Heart right ventricle (tissue), 16 donors: ENCODE measurements at places on chromosomes 5 and 9. TPM values are rescaled to one million over a fixed set of nuclear protein-coding genes. Genes with fewer than 3 reads are reported as not detected.

NELFB gene
- 38.2 TPM for total RNA-seq

F2RL1 gene
- 2.1 TPM for total RNA-seq

RICTOR gene
- total RNA-seq = 23.2 TPM

SV2C gene
- not detected for total RNA-seq

NDST1 gene
- total RNA-seq = 57.2 TPM

TICAM2 gene
- 1.8 TPM for total RNA-seq

ZDHHC12 gene
- total RNA-seq = 6.4 TPM

CDHR2 gene
- total RNA-seq = not detected

NTNG2 gene
- total RNA-seq = 2.4 TPM

GAS1 gene
- 15.6 TPM for total RNA-seq

GLDC gene
- not detected for total RNA-seq

PCDHA9 gene
- not detected for total RNA-seq

PIP5KL1 gene
- total RNA-seq = 0.45 TPM

DNA sequence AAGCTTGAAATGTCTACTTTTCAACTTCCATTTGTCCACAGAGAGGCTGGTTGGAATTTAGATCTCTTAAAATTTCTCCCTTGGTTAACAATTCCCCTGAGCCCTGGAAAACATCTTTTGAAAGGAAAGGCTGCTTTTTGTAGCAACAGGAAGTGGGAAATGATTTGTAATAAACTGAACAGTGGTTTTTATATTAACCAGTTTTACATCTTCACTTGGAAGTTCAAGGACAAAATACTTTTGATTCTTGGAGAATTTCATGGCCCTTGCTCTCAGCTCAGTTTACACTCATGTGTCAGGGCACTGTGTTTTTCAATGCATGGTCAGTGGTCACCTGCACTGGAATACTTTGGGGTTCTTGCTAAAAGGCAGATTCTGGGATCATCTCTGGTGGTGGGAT is 9.9 kb downstream of the MLANA start:
- no peak for DNase-seq

GRCh38 chr9:95910023-95910707 is 34.7 kb downstream of the ERCC6L2 start:
- no peak for DNase-seq

GRCh38 chr5:143985832-143986515 is 174.0 kb downstream of the HMHB1 start:
- DNase-seq = no peak

DNA sequence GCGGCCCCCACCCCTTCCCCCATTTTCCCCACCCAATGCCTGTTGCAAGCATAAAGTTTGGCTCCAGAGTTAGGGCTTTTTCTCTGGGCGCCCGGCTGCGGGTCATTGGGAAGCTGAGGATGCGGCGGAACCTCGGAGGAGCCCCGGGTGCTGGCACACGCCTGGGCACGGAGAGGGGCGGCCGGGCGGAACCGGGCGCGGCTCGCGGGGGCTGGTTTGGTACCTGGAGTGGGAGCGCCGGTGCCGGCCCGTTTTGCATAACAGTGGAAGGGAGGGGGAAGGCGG is 1.2 kb downstream of the PPARGC1B start:
- no peak for DNase-seq

DNA sequence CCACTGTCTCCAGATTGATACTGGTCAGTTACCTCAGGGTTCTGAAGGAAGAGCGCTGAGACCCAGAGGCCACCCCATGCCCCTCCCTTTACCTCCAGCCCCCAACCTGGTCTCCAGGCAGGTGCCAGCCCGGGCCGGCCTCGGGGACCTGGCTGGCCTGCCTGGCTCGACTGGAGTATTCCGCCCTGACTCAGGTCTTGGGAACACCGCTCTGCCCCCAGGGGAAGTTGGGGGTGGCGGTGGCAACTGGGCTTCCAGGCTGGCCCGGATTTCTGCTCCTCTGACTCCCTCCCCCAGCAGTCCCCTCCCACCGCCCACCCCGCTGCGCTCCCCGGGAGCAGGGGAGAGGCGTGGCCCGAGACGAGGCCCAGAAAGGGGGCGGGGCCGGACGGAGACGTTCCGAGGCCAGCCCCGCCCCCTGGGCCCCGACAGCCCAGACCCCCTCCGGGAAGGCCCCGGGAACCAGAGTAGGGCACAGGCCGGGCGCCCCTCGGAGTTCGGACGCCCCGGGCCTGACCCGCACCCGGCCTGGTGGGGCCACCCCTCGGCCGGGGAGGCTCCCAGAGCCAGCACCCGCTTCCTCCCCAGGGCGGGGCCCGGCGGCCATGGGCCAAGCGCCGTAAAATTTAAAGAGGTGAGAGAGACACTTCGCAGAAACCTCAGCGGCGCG is 82.5 kb upstream of the ZBTB43 start:
- peak; percentile 76 for DNase-seq

DNA sequence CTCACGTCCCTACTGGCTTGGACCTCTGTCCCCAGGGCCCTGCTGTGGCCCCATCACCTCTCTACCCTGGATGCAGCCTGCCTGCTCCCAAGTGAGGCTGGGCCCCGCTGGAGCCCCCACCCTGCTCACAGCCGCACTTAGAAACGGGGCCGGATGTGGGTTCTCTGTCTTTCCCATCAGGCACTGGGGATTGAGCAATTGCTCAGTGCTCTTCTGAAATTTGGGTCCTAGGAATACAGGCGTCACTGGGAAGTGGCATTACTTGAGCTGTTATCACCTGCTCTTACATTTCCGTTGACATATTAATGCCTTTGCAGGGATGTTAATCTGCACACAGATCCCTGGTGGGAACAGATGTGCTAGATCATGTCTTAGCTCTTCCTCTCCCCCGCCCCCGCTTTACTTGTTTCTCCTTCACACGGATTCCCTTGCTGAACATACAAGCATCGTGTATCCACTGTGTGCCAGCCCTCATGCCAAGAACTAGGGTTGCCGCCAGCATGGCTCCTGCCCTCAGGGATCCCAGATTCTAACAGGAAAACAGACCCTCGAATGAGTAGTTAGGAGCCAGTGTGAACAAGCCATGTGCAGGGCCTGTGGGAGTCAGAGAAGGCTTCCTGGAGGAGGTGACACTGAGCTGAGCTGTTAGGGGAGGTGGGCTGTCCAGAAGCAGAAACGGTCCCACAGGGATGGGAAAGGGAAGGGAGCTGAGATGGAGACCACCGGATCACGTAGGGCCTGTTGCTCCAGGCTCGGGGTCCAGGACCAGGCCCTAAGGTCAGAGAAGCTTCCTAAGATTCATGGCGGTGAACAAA is 65.1 kb downstream of the NEK6 start:
- DNase-seq = no peak

GRCh38 chr9:20980832-20981455 is 50.5 kb downstream of the HACD4 start:
- DNase-seq = no peak

GRCh38 chr9:112535811-112536210 is 49.2 kb downstream of the KIAA1958 start:
- no peak for DNase-seq

DNA sequence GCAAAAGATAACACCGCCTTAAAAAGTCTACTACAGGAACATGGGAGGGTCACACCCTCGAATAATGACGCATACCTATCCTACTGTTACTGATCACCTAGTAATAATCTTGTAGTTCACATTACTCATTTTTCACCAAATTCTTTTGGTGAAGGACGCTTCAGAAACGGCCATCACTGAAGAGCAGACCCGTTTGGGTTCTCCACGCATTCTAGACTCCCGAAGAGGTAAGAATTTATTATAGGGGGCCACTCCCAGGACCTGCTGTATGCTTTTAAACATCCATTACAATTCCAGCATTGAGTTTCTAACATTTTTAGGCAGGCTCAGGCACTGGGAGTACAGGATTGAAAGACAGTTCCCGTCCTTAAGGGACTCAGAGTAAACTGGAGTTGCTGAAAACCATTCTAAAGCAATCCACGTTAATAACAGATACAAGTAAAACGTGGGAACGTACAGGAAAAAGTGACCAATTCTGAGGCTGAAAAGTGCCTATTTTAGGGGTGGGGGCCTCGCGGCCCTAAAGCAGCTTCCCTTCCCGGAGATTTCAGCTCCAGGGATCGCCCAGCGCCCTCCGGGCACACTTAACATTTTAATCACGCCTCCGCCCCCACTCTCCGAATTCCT is at the start of gene FER:
Gene FER, plus strand, starts transcription at position 124 of the 627 bp plus-strand sequence. CDS start 50,286 bp downstream, outside the sequence.
- DNase-seq = no peak

- peak; percentile 52 for DNase-seq
Measured at GRCh38 chr9:127214421-127215267, 49.9 kb upstream of the GARNL3 start.

DNA sequence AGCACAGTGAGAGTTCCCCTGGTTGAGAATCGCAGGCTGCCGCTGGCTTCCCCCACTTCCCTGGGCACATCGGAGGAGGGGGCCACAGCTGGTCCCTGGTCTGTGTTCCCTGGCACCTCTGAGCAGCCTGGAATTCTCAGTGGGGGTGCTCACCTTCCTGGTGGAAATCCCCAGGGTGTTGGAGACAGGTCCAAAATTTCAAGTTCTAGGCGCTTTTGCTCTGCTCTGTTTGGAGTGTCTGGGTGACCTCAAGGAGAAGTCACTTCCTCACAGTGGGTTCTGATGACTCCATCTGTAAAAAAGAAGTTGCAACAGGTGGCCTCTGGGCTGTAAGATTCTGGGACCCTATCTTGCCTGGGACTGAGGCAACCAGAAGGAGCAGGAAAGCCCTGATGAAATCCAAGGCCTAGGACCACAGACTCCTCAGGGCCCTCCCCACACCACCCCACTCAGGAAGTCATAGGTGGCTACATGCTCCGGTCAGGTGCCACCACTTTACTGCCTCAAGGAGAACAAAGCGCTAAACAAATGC is at the start of gene TRAF1:
Gene TRAF1, minus strand, starts transcription at position 400 of the 532 bp plus-strand sequence. CDS start 721 bp downstream, outside the sequence.
- DNase-seq = no peak

DNA sequence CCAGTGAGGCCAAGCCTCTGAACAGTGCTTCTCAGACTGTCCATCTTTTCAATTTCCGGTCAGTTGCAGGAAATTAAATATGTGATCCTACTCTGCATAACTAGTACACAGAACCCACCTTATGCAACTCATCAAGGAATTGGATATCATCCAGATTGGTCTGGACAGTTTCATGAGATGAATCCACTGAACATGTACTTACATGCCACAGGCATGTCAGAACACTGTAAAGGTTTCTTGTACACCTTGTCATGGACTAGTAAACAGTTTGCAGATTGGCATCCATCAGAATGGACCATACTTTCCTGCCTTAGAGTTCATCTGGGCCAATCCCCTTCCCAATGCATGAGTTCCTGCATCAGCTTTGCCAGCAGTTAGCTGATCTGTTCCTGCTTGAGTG is 30.4 kb downstream of the GARNL3 start:
- no peak for DNase-seq

DNA sequence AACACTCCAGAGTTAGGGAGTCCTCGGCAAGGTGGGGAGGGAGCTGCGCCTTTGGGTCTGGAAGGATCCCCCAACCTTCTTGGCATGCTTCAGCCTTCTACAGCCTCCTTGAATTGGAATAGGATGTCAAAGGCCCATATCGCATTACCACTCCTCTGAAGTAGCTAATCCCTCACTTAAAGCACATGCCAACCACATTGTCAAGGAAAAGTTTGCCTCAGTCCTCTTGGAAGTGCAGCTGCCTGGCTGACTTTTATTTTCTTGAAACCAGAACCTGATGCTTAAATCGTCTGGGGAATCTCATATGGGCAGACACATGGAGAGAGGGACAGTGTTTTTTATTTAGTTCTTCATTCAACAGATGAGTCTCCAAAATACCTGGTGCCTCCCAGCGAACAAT is 14.5 kb downstream of the CXCL14 start:
- no peak for DNase-seq

GRCh38 chr5:35810601-35811000 is 46.1 kb upstream of the IL7R start:
- DNase-seq = no peak

DNA sequence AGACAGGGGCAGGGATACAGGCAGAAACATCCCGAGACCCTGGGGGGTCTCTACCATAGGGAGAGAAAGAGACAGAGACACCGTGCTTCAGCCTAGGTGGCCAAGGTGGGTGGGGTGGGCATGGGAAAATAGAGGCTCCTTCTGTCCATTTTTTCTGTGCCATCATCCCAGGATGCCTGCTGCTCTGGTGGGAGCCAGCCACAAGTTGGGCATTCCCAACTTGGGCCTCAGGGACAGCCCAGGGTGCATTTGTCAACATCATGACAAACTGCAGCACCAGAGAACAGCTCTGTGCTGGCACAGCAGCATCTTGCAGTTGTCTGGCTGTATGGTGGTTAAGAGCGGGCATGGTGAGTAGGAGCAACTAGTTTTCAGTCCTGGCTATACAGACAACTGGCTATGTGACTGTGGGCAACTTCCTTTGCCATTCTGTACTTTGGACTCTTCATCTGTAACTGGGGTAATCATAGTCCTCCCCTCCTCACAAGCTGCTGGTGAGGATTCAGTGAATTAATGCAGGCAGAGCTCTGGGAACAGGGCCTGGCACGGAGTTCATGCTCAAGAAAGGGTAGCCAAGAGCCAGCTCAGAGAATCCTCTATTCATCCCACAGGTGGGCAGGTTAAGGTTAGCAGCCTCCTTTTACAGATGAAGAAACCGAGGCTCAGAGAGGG is 100.4 kb downstream of the RGS3 start:
- no peak for DNase-seq

DNA sequence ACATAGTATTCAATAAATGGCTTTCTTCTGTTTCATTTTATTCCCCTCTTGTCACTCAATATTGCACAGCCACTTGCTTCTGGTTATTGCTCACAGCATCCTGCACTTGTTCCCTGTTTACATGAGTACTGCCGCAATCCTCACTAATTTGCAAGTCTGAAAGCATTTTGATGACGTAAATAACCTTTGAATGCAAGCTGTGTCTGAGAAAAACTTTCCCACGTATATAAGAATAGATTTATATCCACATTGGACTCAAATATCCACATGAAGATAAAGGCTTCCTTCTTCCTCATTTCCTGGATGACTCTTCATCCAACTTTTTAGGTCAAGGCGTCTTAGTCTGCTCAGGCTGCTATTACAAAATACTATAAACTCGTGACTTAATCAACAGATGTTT is 88.2 kb upstream of the DAP start:
- no peak for DNase-seq

DNA sequence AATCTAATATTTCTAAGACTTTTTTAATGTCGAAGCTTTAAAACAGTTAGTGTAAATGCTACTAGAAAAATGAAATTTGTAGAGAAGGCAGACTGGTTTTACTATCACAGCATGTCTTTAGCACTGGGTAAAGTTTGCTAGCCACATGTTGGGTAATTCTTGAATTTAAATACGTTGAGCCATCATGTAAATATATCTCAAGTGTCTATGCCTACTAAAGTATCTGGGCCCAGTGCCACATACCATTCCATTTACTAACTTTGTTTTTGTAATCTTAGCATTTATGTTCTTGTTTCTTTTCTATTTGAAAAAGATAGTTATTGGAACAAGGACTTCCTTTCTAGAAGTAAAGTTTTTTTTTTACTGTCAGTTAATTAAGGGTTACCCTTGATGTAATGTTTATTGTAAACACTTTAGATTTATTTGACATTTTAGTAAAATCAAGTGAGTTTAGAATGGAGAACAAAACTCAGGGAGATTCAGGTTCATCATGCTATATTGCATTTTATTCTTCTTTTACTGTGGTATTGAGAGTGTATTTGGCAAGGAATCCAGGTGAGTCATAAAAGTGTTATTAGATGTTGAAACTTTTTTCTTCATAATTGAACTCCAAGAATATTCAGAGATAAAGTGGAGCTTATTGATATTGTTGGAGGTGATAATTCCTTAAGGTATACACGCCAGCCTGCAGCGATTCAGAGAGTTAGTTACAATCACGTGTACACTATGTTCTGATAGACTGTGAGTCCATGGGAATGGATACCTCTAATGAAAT is 182.4 kb downstream of the CCDC171 start:
- no peak for DNase-seq
